ENCODE measurements at places on chromosomes 2 and 18. TPM values are rescaled to one million over a fixed set of nuclear protein-coding genes. Genes with fewer than 3 reads are reported as not detected.

The PDIA6 gene
- total RNA-seq: 225 TPM

The DCDC2C gene
- not detected for total RNA-seq

The EDAR gene
- total RNA-seq: 1.8 TPM

The SPOPL gene
- 11.3 TPM for total RNA-seq

The TMEM169 gene
- 1.5 TPM for total RNA-seq

The TEX51 gene
- total RNA-seq: not detected

The SERPINB3 gene
- total RNA-seq: not detected
